ENCODE measurements at places on chromosomes 5 and 9.

- no peak for DNase-seq
These were observed 33.6 kb downstream of the IRF1 start for GRCh38 chr5:132456987-132457361.

DNA sequence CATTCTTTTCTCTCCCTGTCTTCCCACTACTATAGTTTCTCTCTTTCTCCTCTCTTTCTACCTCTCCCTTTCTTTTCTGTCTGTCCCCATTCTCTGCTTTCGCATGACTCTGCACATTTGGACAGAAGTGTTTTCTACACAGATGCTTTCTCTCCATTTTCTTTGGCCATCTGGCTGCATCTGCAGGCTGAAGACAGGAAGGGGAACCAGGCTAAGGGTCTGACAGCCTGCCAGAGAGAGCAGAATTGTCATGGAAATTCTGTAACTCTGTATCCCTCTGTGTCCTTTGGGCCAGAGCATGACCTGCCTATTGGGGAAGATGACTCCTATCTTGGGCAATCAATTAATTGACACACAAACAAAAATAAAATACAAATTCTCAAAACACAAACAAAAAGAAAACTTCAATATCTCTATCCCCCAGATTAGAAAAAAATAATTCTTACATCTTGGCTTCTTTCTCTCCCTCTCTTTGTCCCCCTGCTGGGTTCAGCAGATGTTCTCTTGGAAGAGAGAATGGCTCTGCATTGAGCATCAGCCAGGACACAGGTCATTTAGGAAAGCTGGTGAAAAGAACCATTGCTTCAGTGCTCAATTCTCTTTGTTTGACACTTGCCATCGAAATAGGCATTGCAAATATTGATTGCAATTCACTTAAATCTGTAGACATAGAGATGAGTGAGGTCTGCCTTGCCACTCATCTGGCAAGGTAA lies 415.9 kb upstream of the KLF4 start:
- DNase-seq, result no peak

DNA sequence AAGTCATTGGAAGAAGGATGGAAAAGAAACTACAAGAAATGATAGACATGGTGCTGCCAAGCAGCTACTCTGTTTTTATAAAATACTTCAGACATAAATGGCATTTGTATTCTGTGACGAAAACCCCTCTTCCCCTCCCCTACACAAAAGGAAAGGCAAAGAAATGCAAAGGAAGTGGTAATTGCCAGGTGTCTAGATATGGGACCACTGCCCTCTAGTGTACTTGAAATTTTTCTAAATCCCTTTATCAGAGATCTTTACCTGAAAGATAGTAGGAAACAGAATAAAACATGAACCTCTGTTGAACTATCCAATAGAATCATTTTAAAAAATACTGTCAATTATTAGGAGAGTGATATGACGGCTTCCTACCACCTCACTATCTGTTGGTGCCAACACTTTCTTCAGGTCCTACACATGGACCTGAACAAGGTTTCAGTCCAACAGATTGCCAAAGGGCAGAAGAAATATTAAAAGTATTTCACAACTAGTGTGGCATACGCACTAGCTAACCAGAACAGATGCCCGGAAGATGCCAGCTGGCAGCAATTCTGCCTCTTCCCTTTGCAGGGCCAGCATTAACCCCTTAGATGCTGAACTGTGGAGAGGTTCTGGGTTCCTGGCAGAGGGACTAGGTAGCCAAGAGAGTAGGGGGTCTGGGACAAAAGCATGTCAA lies 104.1 kb downstream of the TSSK1B start:
- no peak for DNase-seq

DNA sequence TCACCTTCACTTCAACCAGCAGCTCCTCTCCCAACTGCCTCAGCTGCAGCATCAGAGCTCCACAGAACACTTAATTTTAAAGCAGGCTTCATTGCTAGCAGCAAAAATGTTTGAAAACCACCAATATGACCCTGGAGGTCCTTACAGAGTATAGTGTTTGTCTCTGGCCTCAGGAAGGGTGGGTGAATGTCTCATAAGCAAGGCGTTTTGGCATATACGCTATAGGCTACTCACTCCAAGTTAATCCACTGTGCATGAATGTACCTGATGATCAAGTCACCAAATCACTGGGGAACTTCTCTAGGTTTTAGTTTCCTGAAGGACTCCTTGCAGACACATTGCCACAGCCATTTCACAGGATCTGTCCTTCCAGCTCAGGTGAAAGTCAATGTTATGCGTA lies 125.3 kb downstream of the GABBR2 start:
- DNase-seq, result no peak

Data from stimulated activated CD8-positive, alpha-beta memory T cell treated with anti-CD3 and anti-CD28 coated beads, Interleukin-2, amount 100 ng/mL, for 48 hours (primary cell).